ENCODE measurements at places on chromosomes 16 and 17.

- DNase-seq, result no peak
Observed at GRCh38 chr17:4054446-4054845, 88.4 kb downstream of the ZZEF1 start.

GRCh38 chr17:62187681-62188080 lies 122.6 kb upstream of the MED13 start:
- no peak for DNase-seq

GRCh38 chr16:17224879-17225281 lies 245.9 kb downstream of the XYLT1 start:
- no peak for DNase-seq

DNA sequence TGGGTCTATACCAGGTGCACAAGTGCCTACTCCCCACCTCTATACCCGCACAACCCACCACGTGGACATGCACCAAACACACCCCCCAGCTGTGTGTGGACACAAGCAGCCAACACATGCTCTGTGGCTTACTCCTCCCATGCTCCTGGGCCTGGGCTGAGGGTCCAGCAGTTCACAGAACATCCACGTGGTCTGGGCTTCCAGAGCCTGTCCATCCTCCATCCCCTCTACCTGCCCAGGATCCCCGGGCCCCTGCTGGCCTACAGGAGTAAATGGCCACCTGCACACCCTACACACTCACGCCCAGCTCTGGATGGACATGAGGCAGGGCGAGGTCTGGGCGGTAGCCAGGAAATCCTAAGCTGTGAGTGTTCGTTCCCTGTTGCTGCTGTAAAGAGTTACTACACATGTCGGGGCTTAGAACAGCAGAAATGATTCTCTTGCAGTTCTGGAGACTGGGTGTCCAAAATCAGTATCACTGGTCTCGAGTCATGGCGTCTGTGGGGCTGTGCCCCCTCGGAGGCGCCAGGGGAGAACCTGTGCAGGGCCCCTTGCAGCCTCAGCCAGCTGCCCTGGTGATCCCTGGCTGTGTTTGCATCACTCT lies 15.0 kb upstream of the RAI1 start:
- no peak for DNase-seq

GRCh38 chr17:16361874-16362273 lies 8.6 kb upstream of the CENPV start:
- no peak for DNase-seq

DNA sequence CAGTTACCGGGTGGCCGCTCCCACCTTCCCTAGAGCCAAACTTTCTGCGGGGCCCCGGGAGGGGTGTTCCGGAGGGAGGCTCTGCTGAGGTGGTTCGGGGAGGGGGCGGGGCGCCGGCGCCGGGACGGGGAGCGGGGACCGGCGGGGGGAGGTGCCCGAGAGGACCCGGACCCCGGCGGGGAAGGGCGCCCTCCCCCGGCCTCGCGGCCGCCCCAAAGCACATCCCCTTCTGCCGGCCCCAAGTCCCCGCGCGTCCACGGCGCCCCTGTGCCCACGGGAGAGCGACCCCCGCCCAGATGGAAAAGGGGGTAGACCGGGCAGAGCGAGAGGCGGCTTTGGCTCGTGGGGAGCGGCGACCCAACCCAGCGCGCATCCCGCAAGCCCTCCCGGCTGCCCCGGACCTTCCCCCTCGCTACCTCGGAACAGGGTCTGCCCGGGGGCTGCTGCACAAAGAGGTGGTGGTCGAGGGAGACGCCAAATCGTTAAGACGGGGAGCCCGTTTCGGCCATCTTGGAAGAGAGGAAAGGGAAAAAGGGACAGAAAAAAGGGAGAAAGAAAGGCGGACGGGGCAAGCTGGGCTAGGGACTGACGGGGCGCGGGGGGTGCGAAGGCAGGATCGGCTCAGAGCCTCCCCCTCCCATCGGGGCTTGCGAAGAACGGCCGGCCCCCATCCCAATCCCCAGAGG lies 530 bp downstream of the PCGF2 start:
- DNase-seq, result no peak

GRCh38 chr16:56807011-56807675 lies 57.9 kb upstream of the SLC12A3 start:
- DNase-seq, result no peak

DNA sequence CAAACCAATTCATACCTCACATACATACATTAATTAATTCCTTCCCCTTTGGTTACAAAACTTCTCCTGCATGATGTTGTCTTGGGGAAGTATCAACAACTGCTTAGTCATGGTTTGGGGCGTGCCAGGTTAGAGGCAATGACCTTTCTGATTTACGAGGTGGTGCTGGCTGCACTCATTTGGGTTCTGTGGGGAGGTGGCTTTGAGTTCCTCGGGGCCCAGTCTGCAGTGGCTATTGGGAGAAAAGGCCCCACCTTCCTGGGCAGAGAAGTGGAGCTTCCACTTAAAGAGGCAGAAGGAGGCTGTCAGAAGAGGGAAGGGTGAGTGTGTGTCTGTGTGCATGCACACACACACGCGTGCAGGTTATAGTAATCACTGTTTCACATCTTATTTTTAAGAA lies 10.2 kb upstream of the ETV4 start:
- no peak for DNase-seq

GRCh38 chr16:89014403-89015230 lies 37.6 kb upstream of the CBFA2T3 start:
- no peak for DNase-seq

DNA sequence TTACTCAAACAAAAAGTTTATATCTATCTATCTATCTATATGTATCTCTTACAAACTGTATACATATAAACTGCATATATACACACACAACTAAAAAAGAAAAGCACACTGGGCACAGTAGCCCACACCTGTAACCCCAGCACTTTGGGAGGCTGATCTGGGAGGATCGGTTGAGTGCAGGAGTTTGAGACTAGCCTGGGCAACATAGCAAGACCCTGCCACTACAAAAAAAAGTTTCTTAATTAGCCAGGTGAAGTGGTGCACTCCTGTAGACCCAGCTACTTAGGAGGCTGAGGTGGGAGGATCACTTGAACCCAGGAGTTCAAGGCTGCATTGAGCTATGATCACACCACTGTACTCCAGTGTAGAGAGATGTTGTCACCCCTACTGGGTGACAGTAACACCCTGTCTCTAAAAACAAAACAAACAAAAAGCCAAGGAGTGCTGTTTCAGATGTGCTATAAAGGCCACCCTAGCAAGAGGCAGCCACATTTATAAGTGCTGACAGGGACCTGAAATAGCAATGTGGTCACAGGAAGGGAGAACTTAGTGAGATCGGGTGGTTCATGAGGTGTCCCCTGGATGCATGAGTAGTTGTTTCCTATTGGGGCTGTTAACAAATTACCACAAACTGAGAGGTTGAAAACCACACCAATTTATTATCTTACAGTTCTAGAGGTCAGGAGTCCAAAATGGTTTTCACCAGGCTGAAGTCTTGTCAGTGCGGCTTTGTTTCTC lies 4.8 kb downstream of the CD2BP2 start:
- DNase-seq, result no peak

GRCh38 chr16:19933740-19934139 lies 49.1 kb upstream of the GPRC5B start:
- DNase-seq, result no peak

GRCh38 chr16:62664566-62664965 lies 628.3 kb upstream of the CDH8 start:
- DNase-seq, result no peak

- no peak for DNase-seq
Observed at GRCh38 chr17:60659156-60659555, 18.5 kb upstream of the BCAS3 start.

DNA sequence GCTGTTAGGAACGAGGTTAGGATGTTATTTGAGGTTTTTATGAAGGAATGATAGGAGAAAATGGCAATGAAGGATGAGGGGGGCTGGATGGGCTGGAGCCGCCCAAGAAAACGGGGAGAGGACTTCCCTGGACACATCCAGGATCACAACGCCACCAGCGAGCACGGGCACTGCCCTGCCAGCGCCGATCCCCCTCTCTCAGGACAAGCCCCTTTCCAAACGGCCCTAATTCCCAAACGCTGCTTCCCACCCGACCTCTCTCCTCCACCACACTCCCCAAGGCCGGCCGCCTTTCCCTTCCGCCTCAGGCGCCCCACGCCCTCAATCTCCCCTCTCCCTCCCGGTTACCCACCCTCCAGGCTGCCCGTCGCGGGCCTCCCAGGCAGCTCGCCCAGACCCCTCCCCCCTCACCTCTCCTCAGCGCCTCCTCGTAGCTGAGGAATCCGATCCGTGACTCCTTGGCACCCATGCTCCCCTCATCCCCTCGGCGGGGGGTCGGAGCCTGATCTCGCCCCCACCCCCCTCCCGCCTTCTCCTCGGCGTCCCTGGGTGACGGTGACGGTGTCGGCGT lies 377 bp downstream of the USP32 start:
- DNase-seq, result no peak

DNA sequence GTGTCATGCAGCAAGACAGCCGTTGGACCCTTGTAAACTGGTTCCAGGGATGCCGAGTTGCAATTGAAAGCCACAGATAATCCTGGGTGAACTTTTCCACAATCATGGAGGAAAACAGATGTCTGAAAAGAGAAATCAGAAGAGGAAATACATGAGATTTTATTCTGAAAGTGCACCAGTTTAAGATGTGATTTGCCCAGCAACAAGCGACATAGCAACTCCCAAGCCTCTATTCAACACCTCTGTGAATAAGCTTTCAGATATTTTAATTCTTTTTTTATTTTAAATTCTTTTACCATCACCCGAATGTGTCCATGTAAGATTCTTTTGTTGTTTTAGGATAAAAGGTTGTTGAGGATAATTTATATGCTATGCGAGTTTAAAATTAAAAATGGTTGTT lies 46.0 kb downstream of the PKD1L3 start:
- DNase-seq, result no peak

- DNase-seq, result no peak
Observed at GRCh38 chr16:19874026-19874425, 10.6 kb downstream of the GPRC5B start.

GRCh38 chr17:21253646-21254441 lies 634 bp upstream of the NATD1 start:
- DNase-seq, result no peak

GRCh38 chr17:15411384-15412198 lies 55.8 kb downstream of the CDRT4 start:
- DNase-seq, result no peak

GRCh38 chr17:32256012-32256700 lies 9.5 kb upstream of the RHBDL3 start:
- no peak for DNase-seq

GRCh38 chr16:13992976-13993375 lies 73.0 kb downstream of the ERCC4 start:
- no peak for DNase-seq

All from stimulated activated CD8-positive, alpha-beta memory T cell treated with anti-CD3 and anti-CD28 coated beads, Interleukin-4, amount 100 ng/mL, for 1 hour (primary cell).